ENCODE measurements at places on chromosomes 3 and 15.

DNA sequence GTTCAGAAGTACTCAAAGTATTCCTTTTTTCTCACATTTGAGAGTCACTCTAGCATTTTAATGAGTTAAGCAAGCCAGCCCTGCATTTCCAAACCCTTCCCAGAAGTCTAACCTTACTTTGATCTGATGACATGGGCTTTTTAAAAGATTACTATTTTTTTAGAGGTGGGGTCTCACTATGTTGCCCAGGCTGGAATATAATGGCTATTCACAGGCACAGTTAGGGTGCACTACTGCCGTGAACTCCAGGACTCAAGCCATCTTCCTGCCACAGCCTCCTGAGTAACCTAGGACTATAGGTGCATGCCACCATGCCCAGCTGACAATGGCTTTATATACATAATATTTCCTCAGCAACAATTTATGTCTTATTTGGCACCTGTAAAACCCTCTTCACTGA is 64.1 kb upstream of the GOLGA6B start:
- no peak for DNase-seq

GRCh38 chr3:177449360-177450006 is 252.2 kb upstream of the TBL1XR1 start:
- no peak for DNase-seq

DNA sequence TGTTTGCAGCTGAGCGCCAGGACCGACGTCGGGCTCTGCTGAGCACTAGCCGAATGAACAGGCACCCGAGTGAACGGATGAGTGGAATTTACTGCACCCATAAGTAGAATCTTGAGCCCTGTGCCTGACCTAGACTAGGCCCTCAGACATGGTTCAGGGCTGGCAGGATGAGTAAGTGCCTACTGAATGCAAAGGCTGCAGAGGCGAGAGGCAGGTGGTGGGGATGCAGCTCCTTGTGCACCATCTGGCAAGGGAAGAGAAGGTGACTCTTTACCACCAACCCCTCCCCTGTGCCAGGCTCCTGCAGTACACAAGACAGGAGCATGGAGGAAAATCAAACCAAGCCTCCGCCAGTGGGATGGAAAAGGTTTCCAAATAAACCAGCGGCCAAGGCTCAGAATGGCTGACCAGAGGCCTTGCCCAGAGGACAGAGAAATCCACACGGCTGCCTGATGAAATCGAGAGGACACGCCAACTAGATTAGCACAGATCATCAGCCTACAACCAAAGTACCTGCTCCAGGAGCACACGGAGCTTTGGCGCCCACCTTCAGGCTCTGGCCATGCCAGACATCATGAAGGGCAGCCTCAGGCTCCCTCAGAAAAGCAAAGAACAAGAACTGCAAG is 141.7 kb upstream of the IQSEC1 start:
- DNase-seq, result no peak

DNA sequence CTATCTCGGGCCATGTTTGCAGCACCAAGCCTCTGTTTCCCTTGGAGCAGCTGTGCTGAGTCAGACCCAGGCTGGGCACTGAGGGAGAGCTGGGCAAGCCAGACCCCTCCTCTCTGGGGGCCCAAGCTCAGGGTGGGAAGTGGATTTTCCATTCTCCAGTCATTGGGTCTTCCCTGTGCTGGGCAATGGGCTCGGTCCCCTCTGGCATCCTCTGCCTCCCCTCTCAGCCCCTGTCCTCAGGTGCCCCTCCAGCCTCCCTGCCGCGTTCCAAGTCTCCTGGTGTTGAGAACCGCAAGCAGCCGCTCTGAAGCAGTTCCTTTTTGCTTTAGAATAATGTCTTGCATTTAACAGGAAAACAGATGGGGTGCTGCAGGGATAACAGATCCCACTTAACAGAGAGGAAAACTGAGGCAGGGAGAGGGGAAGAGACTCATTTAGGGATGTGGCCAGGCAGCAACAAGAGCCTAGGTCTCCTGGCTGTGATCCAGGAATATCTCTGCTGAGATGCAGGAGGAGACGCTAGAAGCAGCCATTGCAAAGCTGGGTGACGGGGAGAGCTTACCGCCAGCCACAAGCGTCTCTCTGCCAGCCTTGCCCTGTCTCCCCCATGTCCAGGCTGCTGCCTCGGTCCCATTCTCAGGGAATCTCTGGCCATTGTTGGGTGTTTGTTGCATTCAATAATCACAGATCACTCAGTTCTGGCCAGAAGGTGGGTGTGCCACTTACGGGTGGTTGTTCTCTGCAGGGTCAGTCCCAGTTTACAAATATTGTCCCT is 1.2 kb downstream of the RHO start:
- DNase-seq, result no peak

GRCh38 chr3:138220242-138220641 is 33.1 kb downstream of the ARMC8 start:
- DNase-seq, result no peak

DNA sequence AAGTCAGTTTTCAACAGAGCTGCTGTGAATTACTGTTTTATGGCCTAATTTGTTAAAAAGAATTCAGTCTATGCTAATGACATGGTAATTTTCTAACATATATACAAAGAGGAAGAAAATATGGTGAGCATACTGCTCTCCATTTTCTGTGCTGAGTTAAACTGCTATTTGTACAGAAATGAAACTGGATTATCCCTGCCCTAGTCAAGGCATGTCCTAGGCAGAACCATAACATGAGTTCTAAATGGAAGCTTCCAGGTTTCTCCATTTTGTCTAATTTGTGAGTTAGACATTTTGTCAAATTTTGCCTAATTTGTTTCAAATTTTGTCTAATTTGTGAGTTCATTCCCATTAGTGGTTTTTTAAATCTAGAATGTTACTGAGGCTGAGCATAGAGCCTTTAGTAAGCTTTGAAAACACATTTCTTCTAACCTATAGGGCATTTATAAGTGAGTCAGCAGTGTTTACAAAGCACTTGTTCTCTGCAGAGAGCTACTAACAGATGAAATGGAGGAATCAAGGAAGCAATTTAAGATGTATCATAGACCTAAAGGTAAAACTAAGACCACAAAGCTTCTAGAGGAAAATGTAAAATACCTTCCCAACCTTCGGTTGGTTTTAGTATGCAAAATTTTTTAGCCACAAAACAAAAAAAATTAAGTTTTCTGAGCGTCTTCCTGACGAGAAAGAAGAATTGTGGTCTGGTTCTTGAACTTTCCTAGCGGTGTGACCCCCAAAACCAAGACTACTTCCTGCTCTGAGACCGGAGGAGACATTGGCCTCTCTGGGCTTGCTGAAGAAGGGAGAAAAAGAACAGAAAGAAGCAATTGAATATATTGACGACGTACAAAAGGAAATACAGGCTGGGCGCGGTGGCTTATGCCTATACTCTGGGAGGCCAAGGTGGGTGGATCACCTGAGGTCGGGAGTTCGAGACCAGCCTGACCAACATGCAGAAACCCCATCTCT is 9.8 kb downstream of the P2RY14 start:
- no peak for DNase-seq

DNA sequence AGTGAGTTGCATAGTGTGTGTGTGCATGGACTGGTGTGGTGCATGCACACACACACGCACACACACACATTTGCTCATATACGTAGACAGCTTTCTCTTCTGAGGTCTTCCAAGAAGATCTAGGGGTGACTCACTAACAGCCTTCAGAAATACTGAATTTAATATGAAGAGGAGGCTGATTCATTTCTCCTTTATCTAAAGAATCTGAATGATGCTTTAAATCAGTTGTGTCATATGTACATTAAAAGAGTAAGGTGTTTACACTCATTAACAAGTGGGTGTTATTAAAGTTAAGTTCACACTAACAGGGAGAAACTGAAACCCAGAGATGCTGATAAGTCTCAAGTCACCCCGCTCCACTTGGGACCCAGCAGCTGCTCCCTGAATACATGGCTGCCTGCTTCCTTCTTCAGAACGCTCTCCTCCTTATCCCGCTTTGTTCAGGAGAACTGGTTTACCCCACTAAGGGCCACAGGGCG is 22.0 kb downstream of the TMPRSS7 start:
- DNase-seq, result no peak

DNA sequence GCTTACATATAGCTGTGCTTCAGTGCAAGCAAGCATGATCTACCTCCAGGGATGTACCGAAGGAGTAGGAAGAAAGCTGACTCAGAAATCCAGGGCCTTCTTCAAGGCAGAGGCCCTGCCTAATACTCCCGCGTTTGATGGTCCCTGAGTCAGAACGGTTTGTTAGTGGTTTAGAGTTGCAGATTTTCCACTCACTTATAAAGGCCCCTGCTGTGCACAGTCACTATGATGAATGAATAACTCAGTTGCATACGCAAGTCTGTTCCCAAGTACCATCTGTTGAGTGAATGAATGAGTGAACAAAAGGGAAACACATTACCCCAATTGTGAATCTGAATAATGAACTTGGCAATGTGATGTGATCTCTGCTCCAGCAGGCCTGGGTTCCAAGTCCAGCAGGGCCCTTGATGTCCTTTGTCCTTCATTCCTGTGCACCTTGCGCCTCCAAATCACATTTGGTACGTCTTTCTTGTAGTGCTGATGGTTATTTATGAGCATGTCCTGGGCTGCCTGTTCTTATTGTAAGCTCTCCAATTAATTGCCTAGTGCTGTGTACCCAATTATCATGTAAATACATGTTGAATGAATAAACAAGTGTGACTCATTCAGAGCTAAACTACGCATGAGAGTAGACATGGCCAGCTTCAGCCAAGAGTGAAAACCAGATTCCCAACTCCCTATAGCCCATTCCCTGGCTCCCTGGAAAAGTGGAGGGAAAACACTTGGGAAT is 85.3 kb upstream of the LIMD1 start:
- DNase-seq, result no peak

DNA sequence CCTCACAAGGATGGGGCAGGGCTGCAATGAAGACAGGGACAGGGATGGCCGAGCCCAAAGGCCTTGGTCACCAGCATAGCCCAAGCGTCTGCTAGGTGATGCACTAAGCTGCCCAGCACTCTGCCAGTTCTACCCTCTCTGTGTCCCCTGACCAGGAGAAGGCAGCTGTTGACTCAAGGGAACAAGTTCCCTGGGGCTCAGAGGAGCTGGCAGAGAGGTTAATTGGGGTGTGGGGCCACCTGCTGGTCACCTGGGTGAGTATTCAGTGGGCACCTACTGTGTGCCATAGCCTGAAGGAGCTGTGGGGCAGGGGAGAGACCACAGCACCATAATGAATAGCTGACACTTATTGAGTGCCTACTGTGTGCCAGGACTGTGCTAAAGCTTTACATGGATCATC is 22.0 kb upstream of the DOCK3 start:
- no peak for DNase-seq

DNA sequence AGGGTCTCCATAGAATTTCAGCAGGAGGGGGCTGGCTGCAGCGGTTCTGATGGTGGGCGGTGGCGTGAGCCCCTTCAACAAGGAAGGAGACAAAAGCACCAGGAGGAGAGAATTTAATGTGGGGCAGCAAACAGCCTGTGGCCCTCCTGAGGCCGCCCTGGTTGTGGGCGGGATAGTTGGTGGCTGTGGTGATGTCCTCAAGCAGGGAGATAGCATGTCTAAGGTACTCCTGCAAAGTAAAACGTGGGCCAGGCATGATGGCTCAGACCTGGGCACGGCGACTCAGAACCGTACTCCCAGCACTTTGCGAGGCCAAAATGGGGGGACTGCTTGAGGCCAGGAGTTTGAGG is 94.0 kb downstream of the LRRK1 start:
- no peak for DNase-seq
